ENCODE measurements at places on chromosomes 2 and 18.

DNA sequence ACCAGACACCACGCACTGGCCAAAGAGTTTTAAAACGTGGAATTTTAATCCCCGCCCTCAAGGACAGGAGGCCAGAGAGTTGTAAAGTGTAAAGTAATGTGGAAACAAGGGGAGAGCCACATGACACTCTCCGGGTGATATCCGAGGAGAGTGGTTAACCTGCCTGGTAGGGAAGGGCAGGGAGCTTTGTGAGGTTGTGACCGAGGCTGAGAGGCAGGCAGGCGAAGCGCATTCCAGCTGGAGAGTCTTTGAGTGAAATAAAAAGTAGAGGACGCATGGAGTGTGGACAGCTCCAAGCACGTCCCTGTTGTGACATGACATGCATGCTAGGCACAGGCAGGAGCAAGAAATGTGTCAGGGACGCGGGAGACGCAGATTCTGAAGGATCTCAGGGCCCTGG is 539.5 kb downstream of the RNF144A start:
- no peak for DNase-seq

- DNase-seq: no peak
These were observed 105.7 kb downstream of the USP40 start for GRCh38 chr2:233460726-233461441.

DNA sequence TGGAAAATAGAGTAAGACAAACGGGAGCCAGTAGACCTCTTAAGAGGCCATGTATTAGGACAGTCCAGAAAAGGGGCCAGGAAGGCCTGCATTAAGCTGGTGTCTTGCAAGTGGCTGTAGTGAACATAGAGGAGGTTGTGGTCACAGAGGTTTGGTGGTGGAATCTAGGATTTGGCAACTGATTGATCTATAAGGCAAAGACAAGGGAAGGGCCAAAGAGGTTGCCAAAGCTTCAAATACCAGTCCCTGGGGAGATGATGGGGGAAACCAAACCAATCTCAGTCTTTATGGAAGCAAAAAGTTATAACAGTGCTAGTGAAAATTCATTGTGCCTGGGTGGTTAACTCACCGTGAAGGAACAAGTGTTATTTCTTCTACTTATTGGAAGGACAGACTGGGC is 28.7 kb upstream of the RTN4 start:
- DNase-seq: no peak

DNA sequence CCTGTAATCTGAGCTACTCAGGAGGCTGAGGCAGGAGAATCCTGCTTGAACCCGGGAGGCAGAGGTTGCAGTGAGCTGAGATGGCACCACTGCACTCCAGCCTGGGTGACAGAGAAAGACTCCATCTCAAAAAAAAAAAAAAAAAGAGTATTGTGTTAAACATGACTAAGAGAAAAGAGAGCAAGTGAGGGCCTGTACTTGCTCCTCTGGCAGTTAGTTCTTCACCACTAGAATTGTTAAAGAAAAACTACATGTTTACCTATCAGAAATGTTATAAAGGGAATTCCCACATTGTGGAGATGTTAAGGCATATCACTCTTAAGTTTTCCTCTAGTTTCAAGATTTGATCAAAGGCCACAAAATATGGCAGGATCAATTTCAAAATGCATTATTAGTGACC is 75.4 kb upstream of the LRATD1 start:
- no peak for DNase-seq

GRCh38 chr2:162656516-162656915 is 182.1 kb downstream of the KCNH7 start:
- no peak for DNase-seq

GRCh38 chr2:143758629-143759330 is 629.6 kb downstream of the ARHGAP15 start:
- DNase-seq: no peak

GRCh38 chr2:51844596-51844995 is 812.7 kb upstream of the NRXN1 start:
- no peak for DNase-seq

DNA sequence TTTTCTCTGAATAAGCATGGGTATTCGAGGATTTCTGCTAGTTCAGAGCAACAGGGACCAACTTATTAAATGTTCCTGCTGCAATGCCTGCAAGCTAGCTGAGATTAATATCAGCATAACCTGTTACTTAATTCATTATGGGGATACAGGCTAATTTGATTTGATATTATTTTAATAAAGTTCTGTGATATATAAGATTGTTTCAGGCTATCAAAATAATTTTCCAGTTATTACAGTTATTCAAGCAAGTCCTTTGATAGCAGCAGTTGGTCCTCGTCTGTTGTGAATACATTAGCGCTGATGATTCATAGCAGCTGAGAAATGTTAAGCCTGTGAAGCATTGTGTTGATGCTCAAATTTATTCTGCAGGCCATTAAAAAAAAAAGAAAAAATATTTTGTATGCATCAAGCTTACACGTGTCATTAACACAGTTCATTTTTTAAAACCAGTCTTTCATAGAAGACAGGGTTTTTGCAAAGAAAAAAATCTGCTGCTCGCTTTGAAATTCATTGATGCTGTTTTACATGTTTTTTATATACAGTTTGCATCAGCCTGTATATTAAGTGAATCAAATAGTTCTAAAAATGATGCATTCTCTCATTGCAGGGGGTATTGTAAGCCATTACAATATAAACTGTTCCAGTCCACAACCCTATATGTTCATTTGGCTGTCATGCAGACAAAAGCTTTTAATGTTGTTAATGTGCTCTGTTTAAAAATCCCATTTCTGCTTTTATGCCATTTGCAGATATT is 482.5 kb downstream of the BCL11A start:
- DNase-seq: no peak

DNA sequence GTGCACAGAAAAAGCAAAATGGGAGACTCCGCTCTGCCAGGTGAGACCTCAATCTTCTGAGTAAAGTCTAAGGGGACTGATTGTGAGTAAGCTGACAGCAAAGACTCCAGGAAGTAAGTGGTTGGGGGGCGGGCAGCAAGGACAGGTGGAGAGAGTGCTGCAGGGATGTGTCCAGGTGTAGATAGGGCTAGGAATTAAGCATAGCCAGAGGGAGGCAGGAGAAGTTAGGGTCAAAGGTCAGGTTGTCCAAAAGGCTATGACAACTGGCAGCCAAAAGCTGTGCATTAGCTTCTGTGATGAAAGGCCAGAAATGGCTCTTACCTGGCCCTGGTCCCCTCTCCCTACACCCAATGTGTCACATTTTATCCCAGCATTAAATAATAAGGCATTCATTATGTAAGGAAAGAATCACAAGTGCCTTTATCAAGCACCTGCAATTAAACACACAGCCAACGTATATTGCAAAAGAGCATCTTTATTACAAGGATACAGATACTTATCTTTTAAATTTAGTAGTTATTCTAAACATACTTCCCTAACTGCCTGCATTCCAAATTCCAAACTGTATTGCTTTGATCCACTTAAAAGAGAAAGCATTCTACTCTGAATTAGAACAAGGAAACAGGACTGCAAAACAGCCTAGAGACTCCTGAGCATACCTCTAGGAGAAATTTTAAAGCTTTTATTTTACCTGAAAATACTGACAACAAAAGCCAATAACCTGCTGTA is 247.9 kb downstream of the IRS1 start:
- no peak for DNase-seq

GRCh38 chr2:20438334-20439192 is 8.3 kb upstream of the RHOB start:
- no peak for DNase-seq

DNA sequence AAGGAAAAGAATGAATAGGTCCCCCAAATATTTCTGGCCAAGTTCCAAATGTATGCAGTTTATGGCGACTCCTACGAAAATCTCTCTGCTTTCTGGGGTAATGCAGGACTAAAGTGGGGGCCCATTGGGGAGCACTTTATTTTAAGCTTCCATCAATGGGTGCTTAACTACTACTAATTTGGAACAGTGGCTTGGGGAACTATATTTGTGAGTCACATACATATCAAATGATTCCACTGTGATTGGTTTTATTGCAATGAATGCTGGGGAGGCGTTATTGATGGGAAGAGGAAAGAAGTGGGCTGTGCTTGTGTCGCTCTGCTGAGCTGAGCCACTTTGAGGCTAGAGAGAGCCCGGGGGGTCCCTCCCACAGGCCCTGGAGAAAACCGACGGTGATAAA is 560.4 kb upstream of the SALL3 start:
- DNase-seq: no peak

GRCh38 chr2:8219631-8220355 is 462.1 kb upstream of the ID2 start:
- DNase-seq: no peak

DNA sequence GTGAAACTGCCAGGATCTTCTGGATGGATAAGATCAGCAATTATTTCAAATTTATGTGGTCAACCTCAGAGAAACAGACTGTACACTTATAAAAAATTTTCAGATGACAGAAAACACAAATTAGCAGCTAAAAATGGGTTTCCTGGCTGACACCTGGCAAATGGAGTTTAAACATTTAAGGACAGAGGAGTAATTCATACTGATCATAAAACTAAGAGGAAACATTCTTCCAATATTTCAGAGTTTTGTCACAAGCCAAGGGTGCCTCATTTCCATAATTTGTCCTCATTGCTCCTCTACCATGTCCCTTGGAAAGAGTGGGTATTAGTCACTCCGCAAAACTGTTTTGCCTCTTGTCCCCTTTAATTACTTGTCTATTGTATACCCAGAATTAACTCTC is 70.2 kb downstream of the TMEFF2 start:
- DNase-seq: no peak

- DNase-seq: no peak
These were observed 222.4 kb downstream of the SRBD1 start for GRCh38 chr2:45388541-45389100.

DNA sequence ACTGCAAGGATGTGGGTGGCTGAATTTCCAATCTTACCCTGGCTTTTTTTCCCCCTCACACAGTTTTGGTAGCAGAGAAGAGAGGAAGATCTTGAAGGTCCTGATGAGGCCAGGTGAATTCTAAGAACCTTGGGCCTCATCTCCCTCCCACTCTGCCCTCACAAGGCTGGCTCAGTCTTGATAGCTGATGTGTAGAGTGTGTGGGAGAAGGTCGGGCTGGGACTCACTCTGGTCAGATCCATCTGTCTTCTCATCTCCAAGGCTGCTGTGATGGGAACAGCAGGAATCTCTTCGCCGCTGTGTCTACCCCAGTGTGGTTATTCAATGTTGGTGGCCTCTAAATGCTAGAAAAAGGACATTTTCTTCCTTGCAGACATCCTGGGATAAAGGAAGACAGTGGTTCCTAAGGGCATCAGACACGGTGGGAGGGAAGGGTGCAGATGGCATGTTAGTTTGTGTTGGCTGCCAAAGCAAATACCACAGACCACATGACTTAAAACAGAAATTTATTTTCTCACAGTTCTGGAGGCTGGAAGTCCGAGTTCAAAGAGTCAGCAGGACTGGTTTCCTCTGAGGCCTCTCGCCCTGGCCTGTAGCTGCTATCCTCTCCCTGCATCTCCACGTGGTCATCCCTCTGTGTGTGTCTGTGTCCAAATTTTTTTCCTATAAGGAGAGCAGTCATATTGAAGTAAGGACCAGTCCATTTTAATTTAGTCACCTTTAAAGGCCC is 37.6 kb upstream of the MGAT4A start:
- peak; percentile 32 for DNase-seq

DNA sequence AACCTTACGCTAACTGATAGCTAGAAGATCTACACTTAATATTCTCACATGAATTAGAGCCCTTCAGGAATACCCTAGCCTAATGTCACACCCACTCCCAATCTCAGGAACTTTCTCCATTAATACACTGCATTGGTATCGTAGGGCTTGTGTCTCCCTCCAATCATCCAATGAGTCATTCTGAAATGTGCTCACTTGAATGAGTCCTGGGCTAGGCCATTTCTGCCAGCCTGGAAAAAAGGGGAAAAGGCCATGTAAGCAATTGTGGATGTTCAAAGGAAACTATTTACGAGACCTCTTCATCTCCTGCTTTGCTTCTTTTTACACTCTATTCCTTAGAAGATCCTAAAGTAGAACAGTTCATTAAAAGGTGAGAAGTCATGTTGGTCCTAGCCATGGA is 18.8 kb downstream of the ZEB2 start:
- DNase-seq: no peak

GRCh38 chr18:45009756-45010155 is 329.1 kb downstream of the SETBP1 start:
- DNase-seq: no peak

- DNase-seq: peak; percentile 68
These were observed 7.3 kb downstream of the CYS1 start for GRCh38 chr2:10072656-10073480.

GRCh38 chr2:220466251-220466691 is 838.8 kb downstream of the SLC4A3 start:
- DNase-seq: no peak

- no peak for DNase-seq
These were observed 20.3 kb downstream of the TUBB6 start for GRCh38 chr18:12328179-12328823.

GRCh38 chr2:31784868-31785267 is 204.1 kb upstream of the SRD5A2 start:
- DNase-seq: no peak

GRCh38 chr2:158904627-158905177 is 63.7 kb upstream of the TANC1 start:
- no peak for DNase-seq

DNA sequence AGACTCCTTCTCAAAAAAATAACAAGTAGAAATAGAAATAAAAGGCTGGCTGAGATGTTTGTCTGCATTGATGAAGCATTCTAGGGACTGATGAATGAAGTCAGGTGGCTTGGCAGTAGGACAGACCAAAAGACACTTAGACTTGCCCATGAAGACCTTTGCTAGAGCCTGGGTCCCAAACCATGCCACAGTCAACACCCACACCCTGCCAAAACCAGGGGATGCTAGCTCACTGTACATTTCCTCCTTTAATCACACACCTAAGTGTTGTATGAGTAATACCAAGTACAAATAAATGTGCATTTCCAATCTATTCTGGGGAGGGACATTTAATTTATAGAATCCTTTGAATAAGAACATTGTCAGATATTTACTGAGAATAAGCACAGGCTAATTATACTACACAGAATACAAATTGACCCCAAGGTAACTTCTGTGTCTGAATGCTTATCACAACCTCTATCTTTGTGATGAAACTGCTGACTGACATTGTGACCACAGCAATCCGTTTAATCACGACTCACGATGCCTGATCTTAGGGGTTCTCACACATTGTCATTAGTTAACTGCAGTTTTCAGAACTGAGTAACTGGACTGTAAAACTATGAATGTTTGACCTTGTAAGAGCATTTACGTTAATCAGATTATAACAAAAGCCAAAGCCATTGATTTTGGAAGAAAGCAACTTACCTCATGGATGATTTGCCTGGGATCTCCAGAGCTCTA is 10.5 kb upstream of the NOL10 start:
- no peak for DNase-seq

DNA sequence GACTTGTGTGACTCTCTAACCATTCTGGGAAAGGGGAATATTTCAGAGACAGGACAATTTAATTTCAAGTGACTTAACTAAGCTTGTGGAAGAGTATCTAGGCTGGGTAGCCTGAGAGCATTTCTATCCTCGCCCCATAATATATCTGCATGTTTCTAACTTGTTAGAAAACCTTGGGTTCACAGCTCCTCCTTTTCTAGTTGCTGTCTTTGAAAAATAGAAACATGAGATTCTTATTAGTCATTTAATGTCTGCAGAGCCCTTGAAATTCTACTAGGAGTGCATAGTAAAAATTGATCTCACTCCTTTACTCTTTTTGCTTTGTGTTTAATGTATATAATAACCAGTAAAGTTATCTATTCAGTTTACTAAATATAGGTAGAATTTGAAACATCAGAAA is 22.4 kb downstream of the CTLA4 start:
- DNase-seq: no peak
